ENCODE measurements at places on chromosomes 5 and 9.

GRCh38 chr9:85524531-85524930, 217.2 kb downstream of the AGTPBP1 start:
- no peak for DNase-seq

DNA sequence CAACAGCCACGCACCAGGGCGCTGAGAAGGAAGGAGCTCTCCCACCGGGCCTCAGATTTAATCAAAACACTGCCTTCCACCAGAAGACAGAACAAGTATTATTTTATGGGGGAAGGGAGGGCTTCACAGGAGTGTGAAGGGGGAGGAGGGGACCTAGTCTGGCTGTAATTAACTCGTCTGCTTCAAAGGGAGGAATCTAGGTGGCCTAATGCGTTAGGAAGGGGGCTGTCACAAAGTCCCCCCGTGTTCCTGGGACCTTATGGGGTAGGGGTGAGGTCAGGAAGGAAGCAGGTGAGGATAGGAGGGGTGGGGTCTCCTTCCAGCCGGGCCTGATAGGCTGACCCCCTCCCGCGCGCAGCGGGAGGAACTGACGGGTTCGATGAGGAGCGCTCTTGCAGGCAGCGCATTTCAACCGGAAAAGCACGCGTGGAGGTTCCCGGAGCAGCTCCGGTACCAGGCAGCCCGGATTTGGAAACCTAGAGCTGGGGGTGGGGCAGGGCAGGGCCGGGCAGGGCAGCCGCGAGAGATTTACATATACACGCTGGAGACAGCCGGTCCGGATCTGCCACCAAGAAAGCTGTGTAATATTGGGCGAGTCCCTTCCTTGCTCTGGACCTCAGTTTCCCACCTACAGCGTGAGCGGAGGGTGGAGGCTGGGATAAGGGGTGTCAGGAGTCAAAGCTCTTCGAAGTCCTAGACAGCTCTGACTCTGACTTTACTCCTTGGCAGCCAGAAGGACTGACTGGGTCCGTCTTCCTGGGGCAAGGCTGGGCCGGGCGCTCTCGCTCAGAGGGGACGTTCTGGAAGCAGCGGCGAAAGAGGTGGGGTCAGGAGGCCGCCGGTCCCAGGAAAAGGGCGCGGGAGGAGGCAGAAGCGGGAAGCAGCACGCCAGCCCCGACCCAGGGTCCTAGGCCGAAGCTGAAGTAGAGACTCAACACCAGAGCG, 1.8 kb downstream of the SHB start:
- no peak for DNase-seq

DNA sequence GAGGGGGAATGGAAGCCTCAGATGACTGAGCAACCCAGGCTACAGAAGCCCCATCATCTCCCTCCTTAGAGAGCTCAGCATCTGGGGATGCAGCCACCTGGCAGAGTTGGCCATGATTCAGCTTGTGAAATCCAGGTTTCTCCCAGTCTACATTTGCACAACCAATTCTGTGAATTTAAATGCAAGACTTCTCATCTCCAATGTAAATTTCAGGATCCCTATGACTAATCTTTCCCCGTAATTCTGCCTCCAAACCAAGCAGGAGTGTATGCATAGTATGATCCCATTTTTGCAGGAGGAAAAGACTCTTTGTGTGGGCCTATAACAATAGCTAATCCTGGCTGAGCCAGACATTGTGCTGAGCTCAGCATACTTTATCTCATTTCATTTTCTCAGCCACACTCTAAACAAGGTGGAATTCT, 59.6 kb upstream of the IL17B start:
- no peak for DNase-seq

GRCh38 chr9:124386201-124386600, 29.0 kb downstream of the PSMB7 start:
- DNase-seq: no peak

GRCh38 chr5:75335952-75336614, 937 bp upstream of the HMGCR start:
- DNase-seq: peak; percentile 59

GRCh38 chr5:138965626-138966025, 90.5 kb upstream of the LRRTM2 start:
- no peak for DNase-seq

- peak; percentile 65 for DNase-seq
Observed at GRCh38 chr5:163596608-163597315, 91.3 kb downstream of the MAT2B start.

DNA sequence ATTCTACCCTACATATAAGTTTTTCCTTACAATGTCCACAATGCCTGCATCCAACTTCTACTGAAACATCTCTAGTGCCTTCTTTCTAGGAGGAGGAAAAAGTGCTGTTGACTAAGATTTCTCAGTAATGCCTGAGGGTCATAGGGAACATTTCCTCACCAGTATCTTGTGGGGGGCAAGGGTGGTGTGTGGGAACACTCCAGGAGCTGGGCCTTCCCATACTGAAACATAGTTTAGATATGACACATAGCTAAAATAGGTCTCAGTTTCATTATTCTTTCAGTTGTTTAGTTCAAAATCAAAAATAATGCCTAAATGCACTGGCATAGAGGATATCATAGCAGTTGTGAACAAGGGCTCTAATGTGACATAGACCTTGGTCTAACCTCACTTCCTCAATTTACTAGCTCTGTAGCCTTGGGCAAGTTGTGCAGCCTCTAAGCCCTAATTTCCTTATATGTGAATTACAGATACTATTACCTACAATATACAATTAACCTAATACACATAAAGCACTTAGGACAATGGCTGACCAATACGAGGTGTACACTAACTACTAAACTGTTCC, 66.1 kb downstream of the HAPLN1 start:
- DNase-seq: no peak

DNA sequence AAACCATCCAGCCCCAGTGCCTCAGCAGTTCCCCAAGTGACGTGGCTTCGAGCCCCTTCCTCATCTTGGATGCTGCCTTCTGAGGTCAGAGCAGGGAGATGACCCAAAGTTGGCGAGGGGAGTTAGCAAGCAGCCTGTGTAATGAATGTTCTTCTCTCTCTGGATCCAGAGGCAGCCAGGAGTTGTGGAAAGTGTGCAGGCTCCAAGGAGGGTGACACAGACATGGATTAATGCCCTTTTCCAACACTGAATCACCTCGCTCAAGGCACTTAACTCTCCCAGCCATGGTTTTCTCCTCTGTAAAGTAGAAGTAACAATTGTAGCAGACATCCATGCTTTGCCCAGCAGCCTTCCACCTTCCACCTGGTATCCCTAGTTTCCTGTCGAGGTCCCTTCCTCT, 64.6 kb upstream of the HAND1 start:
- DNase-seq: no peak

- no peak for DNase-seq
Observed at GRCh38 chr9:132894346-132894745, 15.6 kb downstream of the SPACA9 start.
